ENCODE measurements at places on chromosomes 1 and 21.

- DNase-seq, result peak; percentile 14
These were observed 62.8 kb downstream of the MAGI3 start for GRCh38 chr1:113452921-113453770.

DNA sequence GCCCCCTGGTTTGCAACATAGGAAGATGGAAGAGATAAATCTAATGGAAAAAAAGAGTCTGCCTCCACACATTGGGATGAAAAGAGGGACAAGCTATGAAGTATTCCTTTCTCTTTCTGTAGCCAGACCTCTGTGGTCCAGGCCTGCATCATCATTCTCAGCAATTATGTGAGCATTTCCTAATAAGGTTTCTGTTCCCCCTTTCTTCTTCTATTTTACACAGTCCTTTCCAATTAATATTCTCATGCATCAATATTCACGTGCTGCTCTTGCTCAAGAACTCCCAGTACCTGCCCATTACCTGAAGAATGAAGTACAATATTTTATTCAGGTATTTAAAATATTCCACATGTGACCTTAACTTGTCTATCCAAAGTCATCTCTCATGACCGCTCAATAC is 8.2 kb upstream of the SLC30A1 start:
- no peak for DNase-seq

- no peak for DNase-seq
These were observed 9.6 kb downstream of the RAB25 start for GRCh38 chr1:156070548-156070947.

DNA sequence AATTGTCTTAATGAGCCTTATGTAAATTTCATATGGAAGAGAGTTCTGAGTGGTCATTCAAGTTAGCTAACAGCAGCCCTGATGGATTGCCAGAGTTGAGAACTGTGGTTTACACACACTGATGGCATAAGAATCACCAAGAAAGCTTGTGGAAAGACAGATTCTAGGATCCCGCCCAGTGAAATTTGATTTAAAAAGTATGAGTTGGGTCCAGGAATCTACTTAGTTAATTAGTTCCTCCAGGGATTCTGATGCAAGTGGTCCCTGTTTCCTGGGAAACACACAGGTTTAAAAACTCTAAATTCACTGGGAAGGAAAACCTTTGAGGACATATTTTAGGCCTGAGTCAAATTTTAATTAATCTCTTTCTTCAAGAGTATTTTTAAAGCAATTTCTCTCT is 144.3 kb downstream of the NTPCR start:
- no peak for DNase-seq

- no peak for DNase-seq
These were observed 431.4 kb downstream of the NEGR1 start for GRCh38 chr1:71850936-71851335.

- peak; percentile 47 for DNase-seq
These were observed 4.2 kb upstream of the CCT8 start for GRCh38 chr21:29077651-29078090.

GRCh38 chr1:15236321-15236721 is 10.7 kb upstream of the FHAD1 start:
- DNase-seq, result no peak

DNA sequence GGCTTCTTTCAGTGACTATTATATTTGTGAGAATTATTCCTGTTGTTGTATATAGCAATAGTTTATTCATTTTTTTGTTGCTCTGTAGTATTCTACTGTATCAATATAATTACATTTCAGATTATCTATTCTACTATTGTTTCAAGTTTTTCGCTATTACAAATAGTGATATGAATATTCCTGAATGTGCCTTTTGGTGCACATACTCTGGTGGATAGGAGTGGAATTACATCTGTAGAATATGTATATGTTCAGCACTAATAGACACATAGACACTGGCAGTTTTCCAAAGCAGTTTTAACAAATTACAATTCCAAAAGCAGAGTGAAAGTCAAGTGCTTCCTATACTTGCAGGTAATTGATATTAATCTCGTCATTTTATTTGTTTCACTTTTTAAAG is 696.2 kb upstream of the PRMT6 start:
- no peak for DNase-seq

- peak; percentile 82 for DNase-seq
These were observed 467 bp downstream of the THRAP3 start for GRCh38 chr1:36224537-36225282.

DNA sequence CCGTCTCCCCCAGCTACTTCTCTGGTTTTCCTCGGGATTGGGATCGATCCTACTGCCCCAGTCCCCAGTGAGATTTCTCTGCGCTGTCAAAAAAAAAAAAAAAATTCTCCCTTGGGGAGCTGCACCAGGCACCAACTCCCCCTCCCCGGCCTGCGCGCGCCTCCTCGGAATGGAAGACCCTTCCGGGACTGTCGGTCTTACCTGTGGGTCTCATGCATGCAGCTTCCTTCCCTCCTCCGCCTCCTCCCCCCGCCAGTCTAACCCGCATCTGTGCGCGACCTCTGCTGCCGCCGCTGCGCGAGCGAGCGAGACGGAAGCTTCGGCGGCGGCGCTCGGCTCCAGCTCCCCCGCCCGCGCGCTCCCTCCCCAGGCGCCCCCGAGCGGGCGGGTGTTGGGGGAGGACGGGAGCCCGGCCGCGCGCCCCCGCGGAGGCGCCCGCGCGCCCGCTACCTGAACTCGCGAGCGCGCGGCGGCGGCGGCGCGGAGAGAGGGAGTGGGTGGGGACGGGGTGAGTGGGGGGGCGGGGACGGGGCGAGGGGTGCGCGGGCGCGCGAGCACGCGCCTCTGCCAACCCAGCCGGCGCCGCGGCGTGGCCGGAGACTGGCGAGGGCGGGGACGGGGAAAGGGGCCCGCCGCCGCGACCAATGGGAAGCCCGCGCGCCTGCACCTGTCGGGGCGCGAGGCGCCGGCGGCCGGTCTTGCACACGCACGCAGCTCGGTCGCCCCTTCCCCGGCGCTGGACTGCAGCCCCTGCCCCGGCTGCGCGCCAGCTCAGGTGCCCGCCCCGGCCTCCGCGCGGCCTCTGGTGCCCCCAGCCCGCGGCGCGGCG is at the start of gene SUSD4:
TSS of gene SUSD4 (minus strand) at position 321 of the 829 bp plus-strand sequence. CDS start 751 bp downstream, outside the sequence.
- DNase-seq, result peak; percentile 62

DNA sequence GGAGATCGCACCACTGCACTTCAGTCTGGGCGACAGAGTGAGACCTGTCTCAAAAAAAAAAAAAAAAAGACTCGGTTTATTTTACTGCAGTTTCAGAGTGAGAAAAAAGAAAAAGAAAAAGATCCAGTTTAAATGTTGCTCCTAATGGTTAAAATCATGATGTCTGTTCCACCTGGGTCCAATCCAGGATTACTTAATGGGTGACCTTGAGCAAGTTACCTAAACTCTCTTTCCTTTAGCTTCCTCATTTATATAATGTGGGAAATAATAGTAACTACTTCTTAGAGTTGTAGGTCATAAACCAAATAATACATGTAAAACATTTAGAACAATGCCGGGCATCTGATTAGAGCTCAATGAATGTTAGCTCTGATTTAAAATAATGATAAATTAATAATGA is 19.4 kb upstream of the RNF11 start:
- no peak for DNase-seq

GRCh38 chr1:31897526-31898100 is 40.6 kb downstream of the PTP4A2 start:
- DNase-seq, result no peak

DNA sequence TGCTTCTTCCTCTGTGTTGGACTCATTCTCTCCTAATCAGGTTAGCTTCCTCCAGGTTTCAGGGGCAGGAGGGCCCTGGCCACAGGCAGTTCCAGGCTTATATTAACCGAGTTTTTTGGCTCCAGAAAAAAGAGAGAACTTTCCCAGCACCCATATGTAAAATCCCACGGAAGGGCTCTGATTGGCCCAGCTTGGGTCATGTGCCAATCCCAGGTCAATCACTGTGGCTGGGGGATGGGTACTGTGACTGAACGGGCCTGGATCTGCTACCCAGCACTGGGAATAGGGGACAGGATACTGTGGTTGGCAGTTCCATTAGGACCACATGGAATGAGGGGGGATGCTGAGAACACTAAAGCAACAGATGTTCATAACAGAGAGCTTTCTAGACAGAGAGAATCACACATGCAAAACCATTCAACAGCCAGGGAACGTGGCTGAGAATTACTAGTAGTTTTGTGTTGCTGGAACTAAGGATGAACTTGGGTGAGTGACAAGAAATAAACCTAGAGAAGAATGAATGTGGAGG is 51.1 kb upstream of the NEK2 start:
- DNase-seq, result no peak

GRCh38 chr1:97441966-97442365 is 478.9 kb downstream of the DPYD start:
- no peak for DNase-seq

DNA sequence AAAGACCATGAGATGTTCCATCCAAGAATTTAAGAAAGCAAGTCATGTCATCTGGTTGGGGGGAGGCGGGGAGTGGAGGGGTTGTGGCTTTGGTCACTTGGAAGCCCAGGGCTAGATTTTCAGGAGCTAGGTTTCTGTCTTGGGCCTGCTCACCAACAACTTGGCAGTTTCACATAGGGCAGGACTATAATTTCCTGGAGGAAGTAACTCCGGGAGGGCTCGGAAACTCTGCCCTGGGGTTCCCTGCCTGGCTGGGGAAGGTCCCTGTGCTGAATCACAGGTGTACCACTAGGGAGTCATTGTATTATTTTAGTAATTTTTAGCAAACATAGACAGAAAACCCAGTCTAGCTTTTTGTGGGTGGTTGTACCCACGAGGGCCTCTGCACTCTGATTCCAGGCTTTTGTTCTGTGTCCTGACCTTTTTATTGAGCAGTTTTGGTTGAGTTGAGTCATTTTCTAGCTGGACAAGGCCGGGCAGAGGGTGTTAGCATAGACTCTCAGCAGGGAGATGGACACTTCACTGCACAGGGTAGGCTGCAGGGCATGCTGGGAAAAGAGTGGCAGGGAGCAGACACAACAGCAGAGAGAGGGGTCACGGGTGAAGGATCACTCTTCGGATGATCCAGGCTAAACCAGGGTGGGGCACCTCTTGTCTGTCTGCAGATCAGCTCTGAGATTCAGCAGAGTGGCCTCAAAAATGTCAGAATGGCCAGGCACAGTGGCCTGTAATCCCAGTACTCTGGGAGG is 144.7 kb downstream of the GRIK3 start:
- DNase-seq, result no peak

GRCh38 chr1:153548722-153549688 is at the start of gene S100A3:
Gene S100A3, minus strand, starts transcription at chr1:153549258. Its CDS starts 773 bp downstream, at chr1:153548485.
- DNase-seq, result no peak

GRCh38 chr1:25462732-25463131 is 32.0 kb downstream of the MACO1 start:
- no peak for DNase-seq

DNA sequence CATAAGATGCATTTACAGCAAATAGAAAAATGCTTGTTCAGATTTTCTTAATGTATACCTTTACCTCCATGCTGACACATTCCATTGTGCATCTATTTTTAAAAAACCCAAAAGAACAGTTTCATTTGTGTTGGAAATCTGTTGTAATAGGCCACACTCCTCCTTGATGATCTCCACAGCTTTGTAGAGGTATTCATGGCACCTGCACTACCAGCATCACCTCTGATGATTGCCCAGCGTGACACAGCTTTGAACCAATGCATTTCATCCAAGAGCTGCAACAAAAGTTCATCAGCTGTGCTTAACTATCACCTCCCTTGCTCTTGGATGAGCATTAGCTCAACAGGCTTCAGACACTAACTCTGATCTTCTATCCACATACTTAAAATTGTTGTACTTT is 8.2 kb downstream of the DYNLT5 start:
- DNase-seq, result no peak

GRCh38 chr1:201511941-201512539 is 5.1 kb upstream of the CSRP1 start:
- peak; percentile 66 for DNase-seq

GRCh38 chr1:163372576-163372975 is 50.8 kb downstream of the NUF2 start:
- DNase-seq, result no peak

- no peak for DNase-seq
These were observed 102.7 kb downstream of the ADARB1 start for GRCh38 chr21:45177039-45177438.

DNA sequence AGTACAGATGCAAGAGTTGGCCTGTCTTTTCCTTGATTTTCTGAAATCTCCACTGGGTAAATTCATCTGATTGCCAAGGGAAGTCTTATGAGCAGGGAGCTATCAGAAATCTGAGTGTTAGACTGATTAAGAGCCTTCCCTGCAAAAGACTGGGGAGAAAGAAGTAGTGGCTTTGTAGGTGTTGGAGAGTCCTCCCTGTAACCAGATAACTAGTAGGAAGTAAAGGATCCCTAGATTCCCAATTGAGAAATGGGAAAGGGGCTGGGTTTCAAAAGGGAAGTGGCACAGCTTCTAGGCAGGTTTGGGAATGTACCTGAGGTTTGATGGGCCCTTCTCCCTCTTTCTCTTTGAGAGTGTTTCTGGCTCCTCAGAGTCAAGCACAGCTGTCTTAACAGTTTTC is 2.1 kb downstream of the TLCD4 start:
- DNase-seq, result no peak

DNA sequence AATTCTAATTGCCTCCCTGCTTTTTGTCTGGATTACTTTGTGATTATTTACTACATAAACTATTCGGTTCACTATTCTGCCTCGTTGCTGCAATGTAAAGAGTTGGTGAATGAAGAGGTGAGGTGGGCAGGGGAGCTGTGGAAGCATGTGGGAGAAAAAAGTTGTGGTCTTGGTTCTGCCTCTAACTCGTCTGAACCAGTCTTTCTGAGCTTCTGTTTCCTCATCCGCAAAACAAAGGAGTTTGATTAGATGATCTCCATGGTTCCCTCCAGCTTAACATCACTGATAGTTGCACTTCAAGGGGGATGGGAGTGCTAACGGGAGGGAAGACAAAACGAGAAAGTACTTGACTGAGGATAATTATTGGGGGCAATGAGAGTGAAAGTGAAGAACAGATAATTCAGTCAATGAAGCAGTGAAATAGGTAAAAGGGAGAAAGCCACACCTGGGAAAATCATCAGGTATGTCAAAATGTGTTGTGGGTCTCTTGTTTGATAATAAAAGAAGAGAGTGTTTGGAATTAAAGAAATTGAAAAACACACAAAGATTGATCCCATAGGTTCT is 26.2 kb upstream of the UHMK1 start:
- no peak for DNase-seq

- no peak for DNase-seq
These were observed 31.9 kb upstream of the LHX4 start for GRCh38 chr1:180198196-180198595.

GRCh38 chr1:94768036-94768435 is 52.1 kb upstream of the SLC44A3 start:
- DNase-seq, result no peak

DNA sequence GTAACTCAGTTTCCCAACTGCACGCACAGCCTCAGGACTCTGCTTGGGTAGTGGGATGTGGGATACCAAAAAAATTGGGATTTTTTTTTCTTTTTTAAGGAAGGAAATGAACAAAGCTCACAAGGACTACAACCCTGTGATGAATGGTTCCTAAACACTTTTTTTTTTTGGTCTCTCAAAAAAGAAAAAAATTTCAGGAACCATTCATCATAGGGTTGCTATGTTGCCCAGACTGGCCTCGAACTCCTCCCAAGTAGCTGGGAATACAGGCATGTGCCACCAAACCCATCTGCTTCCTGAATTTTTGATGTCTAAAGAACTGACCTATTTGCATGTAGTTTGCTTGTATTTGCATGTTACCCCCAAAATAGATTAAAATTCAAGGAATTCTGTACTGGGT is 6.8 kb downstream of the MINDY1 start:
- DNase-seq, result no peak

- no peak for DNase-seq
These were observed 31.8 kb upstream of the BEND5 start for GRCh38 chr1:48808496-48808895.

All from GM20000 (cell line).